Activated T-cell treated with anti-CD3 and anti-CD28 coated beads, Interleukin-2, amount 50 U/mL, for 72 hours (primary cell): ENCODE measurements at places on chromosomes 11 and 22. TPM values are rescaled to one million over a fixed set of nuclear protein-coding genes. Genes with fewer than 3 reads are reported as not detected.

Gene ZNF215
- total RNA-seq = 0.23 TPM

Gene PC
- 9.1 TPM for total RNA-seq

Gene TSGA10IP
- total RNA-seq = not detected

Gene JAML
- total RNA-seq = 369 TPM

Gene NECTIN1
- total RNA-seq = 2.6 TPM

Gene PHOX2A
- total RNA-seq = not detected

Gene USH1C
- not detected for total RNA-seq

Gene FADD
- total RNA-seq = 31.4 TPM

Gene HTR3B
- total RNA-seq = not detected

Gene KCNK7
- total RNA-seq = 0.34 TPM

Gene XKR3
- total RNA-seq = 0.24 TPM

Gene EMID1
- total RNA-seq = 0.14 TPM

Gene APOA5
- total RNA-seq = not detected

Gene ART5
- total RNA-seq = not detected

Gene KCNJ4
- not detected for total RNA-seq
